ENCODE measurements at places on chromosomes 13 and 19.

DNA sequence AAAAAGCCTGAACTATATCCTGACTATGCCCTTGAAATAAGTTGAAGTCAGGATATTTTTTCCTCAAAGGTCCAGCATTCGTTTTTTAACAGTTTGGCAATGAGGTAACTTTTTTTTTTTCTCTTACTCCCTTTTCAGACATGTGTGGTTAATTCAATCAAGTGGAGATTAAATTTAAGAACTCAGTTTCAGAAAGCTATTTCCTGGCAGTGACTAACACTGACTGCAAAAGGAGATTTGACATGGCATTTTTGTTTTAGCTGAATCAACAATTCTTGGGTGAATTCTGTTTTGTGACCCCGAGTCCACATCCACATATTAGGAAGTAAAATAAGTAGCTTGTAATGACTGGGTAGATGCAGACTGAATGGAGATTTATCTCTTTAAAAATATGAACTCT lies 716.4 kb downstream of the PCDH9 start:
- DNase-seq: no peak

DNA sequence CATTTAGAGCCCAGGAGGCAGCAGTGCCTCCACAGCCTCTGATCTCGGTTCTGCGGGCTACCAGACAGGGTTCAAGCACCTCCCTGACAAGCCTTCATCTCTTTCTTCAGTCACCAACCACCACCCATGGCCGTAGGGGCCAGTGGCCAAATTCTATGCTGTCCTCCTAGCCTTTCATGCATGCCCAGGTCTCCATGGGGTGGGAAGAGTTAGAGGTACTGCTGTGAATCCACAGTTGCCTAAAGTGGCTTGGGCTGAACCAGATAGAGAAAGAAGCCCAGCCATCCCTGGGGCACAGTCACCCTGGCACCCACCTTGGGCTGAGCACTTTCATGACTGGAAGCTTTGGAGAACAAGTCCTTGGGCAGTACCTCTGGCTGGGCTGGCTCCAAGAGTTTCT lies 97.4 kb downstream of the ZDHHC20 start:
- no peak for DNase-seq

- DNase-seq: no peak
Measured at GRCh38 chr19:800360-801029, 3.2 kb downstream of the PTBP1 start.

DNA sequence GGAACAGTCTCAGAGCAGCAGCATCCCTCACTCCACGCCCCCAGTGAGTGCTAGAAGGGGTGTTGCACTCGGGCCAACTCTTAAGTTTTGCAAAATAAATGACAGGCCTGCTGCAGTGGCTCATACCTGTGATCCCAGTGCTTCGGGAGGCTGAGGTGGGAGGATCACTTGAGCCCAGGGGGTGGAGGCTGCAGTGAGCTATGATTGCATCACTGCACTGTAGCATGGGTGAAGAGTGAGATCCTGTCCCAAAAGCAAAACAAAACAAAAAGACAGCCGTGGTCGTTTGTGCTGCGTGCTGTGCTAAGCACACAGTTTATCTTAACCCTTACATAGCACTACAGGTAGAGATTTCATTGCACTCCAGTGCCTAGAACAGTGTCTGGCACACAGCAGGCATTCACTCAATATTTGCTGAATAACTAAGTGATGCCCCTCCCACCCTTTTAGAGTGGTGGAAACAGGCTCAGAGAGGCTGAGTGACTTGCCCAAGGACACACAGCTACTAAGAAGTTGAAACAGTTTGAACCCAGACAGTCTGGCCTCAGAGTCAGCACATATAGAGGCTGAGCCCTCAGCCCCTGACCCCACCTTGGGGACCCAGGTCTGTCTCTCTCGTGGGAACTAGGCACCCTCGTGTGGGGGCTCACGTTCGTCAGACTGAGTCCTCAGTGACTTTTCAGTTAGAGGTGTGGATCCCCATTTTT lies 18.3 kb downstream of the KCNC3 start:
- no peak for DNase-seq

GRCh38 chr13:38308736-38309135 lies 40.9 kb upstream of the UFM1 start:
- no peak for DNase-seq

- DNase-seq: no peak
Measured at GRCh38 chr13:49633710-49634109, 5.4 kb downstream of the ARL11 start.

- no peak for DNase-seq
Measured at GRCh38 chr13:38341149-38341692, 8.4 kb upstream of the UFM1 start.

GRCh38 chr13:97234742-97235141 lies 12.6 kb downstream of the MBNL2 start:
- no peak for DNase-seq

DNA sequence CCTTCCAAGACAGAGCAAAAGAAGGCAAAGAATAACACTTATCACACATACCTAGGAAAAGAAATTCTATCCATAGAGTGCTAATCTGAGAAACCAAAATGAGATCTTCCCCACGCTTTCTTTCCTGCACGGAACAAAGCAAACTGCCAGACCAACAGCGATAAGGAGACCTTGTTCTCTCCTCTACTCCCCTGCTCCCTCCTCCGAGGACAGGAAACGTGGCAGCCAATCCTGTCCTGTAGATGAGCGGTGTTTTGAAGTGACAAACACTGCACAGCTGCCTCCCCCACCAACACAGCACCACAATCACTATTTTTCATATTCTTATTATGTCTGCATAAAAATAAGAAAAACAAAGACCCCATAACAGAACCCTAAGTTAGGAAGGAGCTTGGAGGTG lies 113.9 kb upstream of the IRS2 start:
- DNase-seq: no peak

- DNase-seq: no peak
Measured at GRCh38 chr13:93603043-93603442, 376.4 kb downstream of the GPC6 start.

DNA sequence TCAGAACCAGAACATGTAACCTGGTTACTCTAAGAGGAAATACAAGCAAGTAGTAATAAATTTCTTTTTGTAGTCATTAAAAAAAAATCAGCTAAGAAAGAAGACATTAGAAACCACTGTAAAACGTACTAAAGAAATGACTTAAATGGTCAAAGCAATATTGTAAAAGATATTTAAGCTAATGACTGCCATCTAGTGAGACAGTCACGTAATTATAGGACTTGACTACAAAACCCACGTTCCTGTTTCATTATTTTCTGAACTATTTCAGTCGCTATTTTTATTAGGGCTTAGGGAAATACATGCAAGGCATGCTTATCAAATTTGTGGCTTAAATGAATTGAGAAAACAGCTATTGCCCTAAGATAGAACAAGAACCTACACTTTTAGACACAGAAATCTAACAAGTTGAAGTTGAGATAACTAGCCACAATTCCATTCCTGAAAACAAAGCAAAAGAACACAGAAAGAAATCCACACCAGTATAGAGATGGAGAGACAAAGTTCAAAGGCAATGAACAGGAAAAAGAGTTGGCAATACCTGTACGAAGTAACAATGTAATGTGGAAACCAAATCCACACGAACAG lies 17.9 kb downstream of the ALG5 start:
- DNase-seq: no peak

DNA sequence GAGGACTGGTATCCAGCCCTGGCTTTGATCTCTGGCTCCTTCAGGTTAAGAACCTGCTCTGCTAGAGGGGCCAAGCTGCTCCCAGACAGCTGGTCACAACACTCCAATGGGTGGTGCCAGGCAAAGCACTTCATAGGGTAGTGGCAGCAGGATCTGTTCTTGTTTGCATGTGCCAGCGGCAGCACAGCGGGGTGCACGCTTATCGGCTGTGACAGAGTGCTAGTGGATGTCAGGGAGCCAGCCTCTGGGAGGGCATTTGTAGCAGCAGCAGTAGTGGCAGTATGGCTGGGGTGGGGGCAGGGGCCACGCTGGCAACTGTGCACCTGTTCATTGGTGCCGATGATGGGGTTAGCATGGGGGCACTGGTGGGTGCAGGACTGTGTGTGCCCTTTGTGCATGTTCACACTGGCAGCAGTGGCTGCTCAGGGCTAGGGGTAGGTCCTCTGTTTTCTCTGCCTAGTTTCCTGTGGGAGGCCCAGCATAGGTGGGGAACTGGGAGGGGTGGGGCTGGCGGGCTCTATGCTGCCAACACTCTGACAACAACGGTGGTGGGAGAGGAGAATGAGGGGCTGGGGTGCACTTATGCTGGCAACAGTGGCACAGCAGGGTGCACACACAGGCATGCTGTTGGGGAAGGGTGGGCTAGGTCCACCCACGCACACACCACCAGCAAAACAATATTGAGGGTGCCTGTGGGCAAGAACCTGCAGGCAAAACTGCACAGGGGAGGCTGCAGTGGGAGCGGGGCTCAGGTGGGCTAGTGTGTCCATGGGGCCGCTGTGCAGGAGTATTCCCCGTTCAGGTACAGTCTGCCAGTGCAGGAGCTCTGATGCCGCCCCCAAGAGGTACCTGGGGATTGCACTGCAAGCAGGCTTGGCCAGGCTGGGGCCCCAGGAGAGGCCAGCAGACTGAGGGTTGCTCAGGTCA lies 19.3 kb downstream of the AP1M1 start:
- DNase-seq: no peak

GRCh38 chr13:106515635-106516254 lies 19.7 kb downstream of the EFNB2 start:
- no peak for DNase-seq

DNA sequence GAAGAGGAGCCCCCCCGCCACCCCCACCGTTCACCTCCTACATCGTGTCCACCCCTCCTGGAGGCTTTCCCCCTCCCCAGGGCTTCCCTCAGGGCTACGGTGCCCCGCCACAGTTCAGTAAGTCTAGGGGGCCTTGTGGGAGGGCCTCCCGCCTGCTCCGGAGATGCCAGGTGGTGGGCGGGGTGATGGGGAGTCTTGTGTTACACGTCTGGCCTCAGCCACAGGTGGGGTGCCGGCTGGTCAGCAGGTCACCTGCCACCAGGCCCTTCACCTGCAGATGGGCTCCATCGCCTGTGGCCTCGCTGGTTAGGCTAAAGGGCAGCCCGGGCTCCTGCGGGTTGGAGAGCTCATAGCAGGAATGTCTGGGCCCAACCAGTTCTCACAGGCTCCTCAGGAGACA lies 8.0 kb upstream of the RPS15 start:
- DNase-seq: no peak

DNA sequence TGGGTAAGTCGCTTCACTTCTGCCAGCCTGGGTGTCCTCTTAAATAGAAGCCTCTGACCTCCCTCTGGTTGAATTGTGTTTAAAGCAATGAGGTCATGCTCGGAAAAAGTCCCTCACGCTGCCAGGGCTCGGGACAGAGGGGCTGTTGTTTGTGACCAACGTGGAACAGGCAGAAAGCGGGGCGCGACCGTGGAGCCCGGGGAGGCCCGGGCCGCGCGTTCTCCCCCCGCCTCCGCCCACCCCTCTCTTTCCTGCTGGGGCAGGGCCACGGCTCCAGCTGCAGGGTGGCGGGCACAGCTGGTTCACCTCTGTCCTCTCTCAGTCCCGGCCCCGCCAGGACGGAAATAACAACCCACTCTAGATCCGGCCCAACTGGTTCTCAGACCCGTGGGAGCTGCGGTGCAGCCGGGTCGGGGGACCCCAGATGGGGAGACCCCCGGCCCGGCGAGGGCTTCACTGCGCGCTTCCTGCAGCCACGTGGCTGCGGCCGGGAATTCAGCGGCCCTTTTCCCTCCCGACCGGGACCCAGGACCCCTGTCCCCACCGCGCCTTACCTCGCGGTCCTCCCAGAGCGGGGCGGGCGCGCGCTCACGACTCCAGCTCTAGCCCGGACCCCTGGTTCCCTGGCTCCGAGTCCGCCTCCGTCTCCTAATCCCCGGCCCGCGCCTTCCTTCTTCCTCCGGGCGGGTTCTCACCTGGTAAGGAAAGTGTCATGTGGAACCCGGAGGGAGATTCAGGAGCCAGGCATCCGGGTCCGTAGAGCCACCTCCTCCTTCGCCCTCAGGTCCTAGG lies 1.9 kb downstream of the CDC42EP5 start:
- no peak for DNase-seq

DNA sequence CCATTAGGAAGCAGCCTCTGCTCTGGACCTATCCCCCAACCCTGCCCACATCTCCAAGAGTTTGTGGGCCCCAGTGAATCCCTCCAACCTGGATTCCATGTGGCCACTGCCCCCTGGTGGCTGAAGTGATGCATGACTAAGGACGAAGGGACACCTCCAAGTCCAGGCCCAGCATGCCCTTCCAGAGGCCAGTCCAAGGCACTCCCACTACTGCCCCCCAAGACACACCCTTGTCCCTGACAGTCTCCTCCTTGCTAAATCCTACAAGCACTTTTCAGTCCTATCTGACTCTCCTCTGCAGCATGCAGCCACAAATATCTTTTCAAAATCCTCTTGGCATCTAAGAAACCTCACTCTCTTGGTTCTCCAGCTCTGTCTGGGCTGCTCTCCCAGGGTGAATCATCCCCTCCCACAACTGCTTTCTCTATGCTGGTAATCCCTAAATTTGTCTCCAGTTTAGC lies 33.0 kb downstream of the DEDD2 start:
- peak; percentile 71 for DNase-seq

GRCh38 chr13:21812192-21812626 lies 141.3 kb downstream of the FGF9 start:
- DNase-seq: no peak

DNA sequence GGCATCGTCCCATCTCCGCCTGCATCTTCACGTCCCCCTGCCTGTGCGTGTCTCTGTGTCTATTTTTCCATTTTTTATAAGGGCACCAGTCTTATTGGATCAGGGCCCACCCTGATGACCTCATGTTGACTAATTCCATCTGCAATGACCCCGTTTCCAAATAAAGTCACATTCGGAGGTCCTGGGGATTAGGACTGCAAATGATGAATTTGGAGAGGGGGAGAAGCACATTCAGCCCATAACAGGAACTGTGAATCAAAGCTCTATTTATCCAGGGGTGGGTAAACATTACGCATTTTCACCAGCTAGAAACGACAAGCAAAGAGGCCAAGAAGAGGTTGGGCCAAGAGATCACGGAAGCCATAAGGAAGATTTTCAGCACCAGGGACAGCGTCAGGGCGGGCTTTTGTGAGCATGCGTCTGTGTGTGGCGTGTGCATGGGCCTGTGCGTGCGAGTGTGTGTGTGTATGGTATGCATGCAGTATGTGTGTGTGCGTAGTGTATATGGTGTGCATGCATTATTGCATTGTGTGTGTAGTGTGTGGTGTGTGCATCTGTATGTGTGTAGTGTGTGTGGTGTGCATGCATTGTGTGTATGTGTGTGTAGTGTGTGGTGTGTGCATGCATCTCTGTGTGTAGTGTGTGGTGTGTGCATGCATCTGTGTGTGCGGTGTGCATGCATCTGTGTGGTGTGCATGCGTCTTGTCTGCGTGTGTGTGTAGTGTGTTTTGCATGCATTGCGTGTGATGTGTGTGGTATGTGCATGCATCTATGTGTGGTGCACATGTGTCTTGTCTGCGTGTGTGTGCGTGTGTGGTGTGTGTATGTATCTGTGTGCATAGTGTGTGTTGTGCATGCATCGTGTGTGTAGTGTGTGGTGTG lies 19.6 kb downstream of the CELF5 start:
- DNase-seq: peak; percentile 53

DNA sequence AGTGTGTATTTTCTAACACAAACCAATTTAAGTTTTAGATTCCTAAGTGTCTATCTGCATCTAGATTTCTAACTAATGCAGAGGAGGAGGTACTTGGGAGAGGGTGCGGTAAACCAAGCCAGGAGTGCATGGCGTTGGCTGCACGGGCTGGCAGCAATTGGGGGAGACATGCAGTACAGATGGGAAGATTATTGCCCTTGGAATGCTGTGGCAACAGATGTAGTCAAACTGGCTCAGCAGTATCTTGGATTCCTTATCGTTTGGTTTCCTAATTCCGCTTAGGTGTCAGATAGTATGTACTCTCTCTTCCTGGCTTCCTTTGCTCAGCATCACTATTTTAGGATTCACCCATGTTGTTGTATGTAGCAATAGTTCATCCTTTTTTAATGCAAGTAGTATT lies 29.4 kb upstream of the STK24 start:
- no peak for DNase-seq

GRCh38 chr19:51514866-51515481 lies 13.4 kb upstream of the SIGLEC12 start:
- peak; percentile 11 for DNase-seq

Measured in stimulated activated CD4-positive, alpha-beta T cell treated with anti-CD3 and anti-CD28 coated beads, Interleukin-2, amount 100 ng/mL, for 48 hours (primary cell).